Right atrium auricular region (tissue), 2 donors: ENCODE measurements at places on chromosomes 11 and 22. TPM values are rescaled to one million over a fixed set of nuclear protein-coding genes. Genes with fewer than 3 reads are reported as not detected.

DNA sequence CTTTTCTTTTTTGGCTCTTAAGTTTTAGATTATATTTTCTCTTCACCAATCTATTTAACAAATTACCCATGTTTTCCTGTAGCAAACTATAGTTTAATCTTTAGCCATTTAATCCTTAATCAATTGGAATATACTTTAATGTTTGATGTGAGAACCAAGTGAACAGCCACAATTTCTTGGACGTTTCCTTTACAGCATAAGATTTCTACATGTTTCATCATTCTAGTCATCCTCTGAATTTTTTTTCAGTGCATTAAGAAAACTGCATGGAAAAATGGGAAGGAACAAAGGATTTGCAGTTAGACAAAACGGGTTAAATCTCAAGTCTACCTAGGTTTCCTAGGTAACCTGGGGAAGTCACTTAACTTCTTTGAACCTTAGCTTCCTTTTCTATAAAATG lies 507.1 kb upstream of the CCDC90B start:
- no peak for DNase-seq

- DNase-seq: no peak
Measured at GRCh38 chr11:77377734-77378133, 76.2 kb upstream of the GDPD4 start.

DNA sequence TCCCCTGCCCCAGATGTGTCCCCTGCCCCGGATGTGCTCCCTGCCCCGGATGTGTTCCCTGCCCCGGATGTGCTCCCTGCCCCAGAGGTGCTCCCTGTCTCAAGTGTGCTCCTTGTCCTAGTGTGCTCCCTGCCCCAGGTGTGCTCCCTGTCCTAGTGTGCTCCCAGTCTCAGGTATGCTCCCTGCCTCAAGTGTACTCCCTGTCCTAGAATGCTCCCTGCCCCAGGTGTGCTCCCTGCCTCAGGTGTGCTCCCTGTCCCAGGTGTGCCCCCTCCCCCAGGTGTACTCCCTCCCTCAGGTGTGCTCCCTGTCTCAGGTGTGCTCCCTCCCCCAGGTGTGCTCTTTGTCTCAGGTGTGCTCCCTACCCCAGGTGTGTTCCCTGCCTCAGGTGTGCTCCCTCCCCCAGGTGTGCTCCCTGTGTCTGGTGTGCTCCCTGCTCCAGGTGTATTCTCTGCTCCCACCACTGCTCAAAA lies 48.7 kb upstream of the RASD2 start:
- no peak for DNase-seq

GRCh38 chr11:97332271-97332670 lies 942.5 kb downstream of the JRKL start:
- DNase-seq: no peak

H19 gene
- 449 TPM for total RNA-seq

POU2AF2 gene
- not detected for total RNA-seq

DNA sequence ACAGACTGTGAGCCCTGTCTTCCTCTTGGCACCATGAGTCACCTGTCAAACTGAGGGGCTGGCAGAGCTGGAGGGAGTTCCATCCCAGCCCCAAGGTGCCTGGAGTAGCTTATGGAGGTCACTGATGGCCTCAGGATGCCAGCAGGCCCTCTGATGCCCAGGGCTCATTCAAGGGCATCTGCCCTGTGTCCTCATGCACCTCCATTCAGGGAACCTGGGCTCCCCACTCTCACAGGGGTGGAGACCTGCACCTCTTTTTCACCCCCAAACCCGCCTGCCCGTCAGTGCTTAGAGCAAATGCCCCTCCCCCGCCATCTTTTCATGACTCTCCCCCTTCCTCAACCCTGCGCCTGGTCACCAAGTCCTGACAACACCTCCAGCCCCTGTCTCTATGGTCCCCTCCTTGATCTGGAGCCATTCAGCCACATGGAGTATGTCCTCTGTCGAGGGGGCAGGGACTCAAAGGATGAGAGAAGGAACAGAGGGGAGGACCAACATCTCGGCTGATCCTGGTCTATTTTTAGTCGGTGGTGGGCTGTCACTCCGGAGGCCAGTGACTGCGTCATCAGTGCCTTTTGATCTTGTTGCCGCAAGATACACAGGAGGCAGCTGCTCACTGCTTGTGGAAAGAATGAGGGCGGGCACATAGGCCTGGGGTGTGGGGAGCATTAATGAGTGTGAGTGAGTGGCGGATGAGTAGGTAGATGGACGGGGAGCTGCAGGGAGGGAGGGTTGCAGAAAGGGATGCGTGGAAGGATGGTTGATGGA lies 72.2 kb downstream of the CDKN1C start:
- no peak for DNase-seq

DNA sequence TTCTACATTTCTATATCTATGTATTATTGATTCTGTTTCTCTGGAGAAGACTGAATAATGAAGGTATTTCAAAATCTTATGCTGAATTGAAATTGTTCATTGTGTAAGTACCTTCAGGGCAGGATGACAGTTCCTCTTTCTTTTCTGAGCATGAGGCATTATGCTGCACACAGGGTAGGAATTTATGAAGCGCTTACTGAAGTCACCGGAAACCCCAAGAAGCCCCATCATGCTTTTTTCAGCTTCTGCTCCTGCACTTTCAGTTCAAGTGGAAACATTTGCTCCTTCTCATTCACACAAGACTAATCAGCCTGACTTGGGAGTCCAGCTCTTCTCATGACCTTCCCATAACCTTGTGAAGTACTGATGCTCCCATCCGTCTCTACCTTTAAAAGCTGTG lies 314.7 kb upstream of the SORL1-AS1 start:
- DNase-seq: no peak

DNA sequence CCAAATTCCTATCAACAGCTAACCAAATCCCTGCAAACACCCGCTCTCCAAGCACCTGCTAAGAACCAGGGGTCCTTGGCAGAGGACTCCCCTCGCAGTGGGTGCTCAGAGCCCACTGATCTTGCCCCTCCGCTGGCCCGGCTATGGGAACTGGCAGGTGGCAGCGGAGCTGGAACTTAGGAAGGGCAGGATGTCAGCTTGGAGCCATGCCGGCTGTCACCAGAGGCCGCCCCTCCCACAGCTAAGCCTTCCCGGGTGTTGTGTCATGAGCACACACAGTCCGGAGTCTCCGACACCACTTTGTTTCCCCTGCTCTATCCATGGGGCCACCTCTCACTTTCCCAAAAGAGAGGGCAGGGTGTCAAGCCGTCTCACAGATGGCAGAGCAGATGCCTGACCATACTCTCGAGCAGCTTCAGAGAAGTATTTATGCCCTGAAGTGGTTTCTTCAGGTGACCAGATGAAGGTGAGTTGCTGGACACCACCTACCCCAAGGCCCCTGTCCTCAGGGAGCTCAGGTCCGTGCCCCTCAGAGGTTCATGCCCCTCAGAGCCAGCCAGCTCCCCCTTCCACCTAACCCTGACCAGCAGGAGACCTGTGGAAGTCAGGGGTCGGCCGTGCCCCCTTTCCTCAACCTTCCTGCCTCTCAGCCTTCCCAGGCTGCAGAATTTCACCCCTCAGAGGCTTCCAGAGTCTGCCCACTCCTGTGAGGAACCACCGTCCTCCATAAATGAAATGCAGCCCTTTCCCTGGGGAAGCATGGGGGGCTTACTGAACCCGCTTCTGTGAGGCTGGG lies 545.7 kb upstream of the B3GAT1 start:
- peak; percentile 21 for DNase-seq

GRCh38 chr11:116059919-116060318 lies 555.7 kb upstream of the CADM1 start:
- no peak for DNase-seq

PDGFB gene
- total RNA-seq: 21.9 TPM

- DNase-seq: no peak
Measured at GRCh38 chr22:20970939-20971657, 4.0 kb downstream of the AIFM3 start.

DNA sequence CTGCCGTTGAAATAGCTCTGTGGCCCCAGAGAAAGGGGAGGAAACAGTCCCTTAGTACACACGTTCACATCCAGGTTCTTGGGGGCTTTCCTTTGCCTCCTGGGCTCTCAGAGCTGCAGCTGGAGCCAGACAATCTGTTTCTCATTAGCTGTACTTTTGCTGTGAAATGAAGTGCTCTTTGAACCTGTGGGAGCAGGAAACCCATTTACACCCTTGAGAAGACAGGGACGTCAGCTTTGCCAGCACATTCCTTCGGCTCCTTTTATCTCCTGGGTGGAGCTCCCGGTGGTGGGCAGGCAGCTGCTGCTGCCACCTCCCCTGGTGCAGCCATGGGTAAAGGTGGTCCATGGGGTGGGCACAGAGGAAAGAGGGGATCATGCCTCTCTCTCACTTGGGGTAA lies 80.6 kb upstream of the TIMP3 start:
- no peak for DNase-seq

- DNase-seq: no peak
Measured at GRCh38 chr11:68375337-68375736, 62.9 kb downstream of the LRP5 start.

BATF2 gene
- 1.6 TPM for total RNA-seq

GGTLC3 gene
- not detected for total RNA-seq

LMO1 gene
- not detected for total RNA-seq
